Progenitor cell of endocrine pancreas (in vitro differentiated cells): ENCODE measurements at places on chromosomes 11 and 22. TPM values are rescaled to one million over a fixed set of nuclear protein-coding genes. Genes with fewer than 3 reads are reported as not detected.

The MMP13 gene
- not detected in 2 replicates for total RNA-seq

GRCh38 chr11:95145430-95146060, 55.9 kb downstream of the ENDOD1 start:
- no peak for DNase-seq

GRCh38 chr11:102276783-102277182, 40.5 kb upstream of the BIRC3 start:
- no peak for DNase-seq

DNA sequence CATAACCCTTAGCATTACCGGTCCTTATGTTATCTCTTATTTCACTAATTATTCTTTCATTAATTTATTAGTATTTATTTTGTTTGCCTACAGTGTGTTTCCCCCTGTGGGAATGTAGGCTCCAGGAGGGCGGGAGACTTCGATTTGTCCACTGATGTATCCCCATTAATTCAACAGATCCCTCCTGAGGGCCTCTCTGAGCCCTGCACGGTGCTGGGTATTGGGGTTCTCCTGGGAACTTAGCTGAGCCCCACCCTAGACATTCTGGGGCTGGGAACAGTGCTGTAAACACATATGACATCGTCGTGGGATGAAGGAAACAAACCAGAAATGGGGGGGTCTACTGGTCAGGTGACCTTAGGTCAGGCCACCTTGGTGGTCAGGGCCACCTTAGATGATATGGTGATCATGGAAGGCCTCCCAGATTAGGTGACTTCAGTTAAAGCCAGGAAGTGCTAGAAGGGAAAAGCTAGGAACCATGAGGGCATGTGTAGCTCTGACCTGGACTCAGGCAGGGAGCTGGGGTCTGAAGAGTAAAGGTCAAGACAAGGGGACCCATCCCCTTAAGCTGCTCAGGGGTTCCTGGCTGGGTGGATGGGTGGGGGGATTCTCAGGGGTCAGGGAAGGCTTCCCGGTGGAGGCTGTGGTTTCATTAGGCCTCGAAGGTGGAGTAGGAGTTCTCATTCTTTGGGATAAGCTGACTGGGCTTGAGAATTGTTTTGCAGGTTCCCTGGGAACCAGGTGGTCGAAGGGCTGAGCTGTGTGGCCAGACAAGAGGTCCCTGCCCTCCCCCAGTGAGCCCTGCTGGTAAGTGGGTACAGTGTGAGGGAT, 1.0 kb downstream of the PHETA2 start:
- DNase-seq: no peak
